ENCODE measurements at places on chromosomes 6 and 20.

DNA sequence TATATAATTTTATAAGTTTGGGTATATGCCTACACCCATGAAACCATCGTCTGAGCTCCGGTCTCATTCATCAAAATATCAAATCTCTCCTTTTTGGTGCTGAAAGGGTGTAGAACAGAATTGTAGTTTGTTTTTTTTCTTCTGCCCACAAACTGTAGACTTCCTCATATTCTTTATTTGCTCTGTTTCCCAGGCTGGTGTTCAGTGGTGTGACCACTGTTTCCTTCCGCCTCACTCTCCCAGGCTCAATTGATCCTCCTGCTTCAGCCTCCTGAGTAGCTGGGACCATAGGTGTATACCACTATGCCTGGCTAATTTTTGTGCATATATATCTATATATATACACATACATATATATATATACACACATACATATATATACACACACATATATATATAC, 139.6 kb upstream of the HCRTR2 start:
- no peak for DNase-seq

DNA sequence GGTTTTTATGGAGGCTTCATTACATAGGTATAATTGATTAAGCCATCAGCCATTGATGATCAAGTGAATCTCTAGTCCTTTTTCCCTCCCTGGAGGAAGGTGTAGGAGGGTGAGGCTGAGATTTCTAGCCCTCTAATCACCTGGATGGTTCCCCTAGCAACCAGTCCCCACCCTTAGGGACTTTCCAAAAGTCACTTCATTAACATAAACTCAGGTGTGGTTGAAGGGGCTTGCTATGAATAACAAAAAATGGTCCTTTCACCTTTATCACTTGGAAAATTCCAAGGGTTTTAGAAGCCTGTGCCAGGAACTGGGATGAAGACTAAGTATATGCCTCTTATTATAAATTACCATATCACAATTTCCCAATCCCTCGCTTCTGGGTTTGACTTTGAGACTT, 40.4 kb downstream of the SMPDL3A start:
- DNase-seq, result no peak

- DNase-seq, result no peak
These were observed 509.5 kb downstream of the CDH26 start for GRCh38 chr20:60467771-60468170.

GRCh38 chr6:135025775-135026174, 28.8 kb downstream of the HBS1L start:
- no peak for DNase-seq

DNA sequence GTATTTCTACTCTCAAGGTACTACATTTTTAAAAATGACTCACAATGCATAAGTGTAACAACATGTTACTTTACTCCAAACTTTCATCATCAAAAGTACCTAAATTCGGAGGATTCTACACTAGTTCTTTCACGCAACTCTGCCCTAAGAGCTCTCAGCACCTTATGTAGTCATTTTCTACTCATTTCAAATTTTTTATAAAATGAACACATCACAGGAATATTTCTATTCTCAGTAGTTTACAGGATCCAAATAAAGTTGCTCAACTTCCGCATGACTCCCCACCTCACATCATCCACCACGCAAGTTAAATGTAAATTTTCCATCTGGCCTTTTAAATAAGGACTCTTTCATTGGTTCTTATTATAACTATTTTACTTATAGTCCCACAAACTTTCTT, 344.9 kb upstream of the MANEA start:
- DNase-seq, result no peak

GRCh38 chr20:17499041-17499440, 32.1 kb downstream of the BFSP1 start:
- no peak for DNase-seq

- no peak for DNase-seq
These were observed 146.0 kb upstream of the RAB32 start for GRCh38 chr6:146397638-146398037.

GRCh38 chr6:56934876-56935275, 20.0 kb upstream of the BEND6 start:
- DNase-seq, result no peak

- DNase-seq, result no peak
These were observed 2.8 kb upstream of the CEP43 start for GRCh38 chr6:166996406-166996805.

- DNase-seq, result no peak
These were observed 251.6 kb downstream of the ADGB start for GRCh38 chr6:146850238-146850896.

DNA sequence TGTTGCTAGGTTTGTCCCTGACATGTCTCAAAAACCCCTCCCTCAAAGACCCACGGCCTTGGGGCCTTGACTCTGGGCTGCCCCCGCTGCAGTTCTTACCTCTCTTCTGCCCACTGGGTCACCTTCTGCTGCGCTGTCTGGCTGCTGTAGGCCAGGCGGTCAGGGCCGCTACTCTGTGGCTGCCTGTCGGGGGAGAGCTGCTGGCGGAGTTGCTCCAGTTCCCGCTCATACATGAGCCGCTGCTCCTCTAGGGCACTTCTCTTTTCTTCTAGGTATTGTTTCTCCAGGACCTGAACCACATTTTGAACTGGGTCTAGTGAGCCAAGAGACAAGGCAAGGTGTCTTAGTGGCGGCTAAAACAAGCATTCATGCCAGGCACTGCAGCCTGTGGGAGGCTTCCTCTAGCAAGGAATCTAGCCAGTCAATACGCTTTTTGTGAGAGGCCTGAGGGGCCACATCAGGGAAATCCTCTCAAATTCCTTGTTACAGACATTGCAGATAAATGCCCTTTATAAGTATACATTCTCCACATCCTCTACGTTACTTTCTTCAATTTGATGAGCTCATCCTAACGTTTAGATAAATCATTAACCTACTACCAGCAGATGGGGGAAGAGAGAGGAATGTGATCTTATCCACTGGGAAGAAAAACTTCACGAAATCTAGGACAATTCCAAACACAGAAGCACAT, 110.3 kb upstream of the NUP153 start:
- DNase-seq, result no peak

GRCh38 chr20:10005885-10006284, 28.9 kb upstream of the ANKEF1 start:
- DNase-seq, result no peak

- no peak for DNase-seq
These were observed 48.1 kb downstream of the SLC24A3 start for GRCh38 chr20:19260412-19261090.

DNA sequence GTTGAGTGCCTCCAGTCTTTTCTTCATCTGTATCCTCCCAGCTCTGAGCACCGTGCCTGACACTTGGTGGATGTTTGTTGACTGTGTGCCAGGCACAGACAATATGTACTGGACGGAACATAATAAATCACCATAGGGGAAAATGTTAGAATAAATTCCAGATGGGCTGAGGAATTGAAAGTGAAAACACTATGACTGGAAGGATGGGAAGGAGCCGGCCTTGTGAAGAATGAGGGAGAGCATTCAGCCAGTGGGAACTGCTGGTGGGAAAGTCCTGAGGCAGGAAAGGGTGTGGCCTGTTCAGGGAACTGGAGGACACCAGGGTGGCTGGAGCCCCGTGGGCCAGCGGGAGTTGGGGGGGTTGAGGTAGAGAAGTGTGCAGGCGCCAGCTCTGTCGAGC, 75.4 kb downstream of the MTHFD1L start:
- DNase-seq, result no peak

DNA sequence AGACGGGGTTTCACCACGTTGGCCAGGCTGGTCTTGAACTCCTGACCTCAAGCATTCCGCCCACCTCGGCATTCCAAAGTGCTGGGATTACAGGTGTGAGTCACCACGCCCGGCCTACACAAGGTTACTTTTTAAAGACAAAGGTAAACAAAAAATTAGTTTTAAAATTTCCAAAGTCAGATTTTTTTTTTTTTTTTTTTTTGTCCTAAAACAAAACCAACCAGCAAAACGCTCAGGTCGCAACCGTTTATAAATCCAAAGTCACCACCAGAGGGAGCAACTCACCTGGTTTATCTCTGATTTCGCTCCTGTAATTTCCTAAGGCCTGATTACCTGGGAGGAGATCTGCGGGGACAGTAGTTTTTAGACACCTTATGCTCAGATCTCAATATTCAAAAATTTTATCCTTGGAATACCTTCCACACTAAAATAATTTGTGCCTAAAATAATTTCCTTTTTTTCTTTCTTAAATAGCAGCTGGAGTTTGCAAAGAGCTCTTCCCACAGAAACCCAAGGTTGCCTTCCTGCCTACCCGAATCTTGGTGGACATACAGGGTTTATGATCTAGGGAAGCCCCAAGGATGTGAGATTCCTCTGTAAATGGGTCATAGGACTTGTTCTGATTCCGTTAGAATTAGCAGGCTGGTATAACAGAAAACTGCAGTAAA, 19.8 kb upstream of the TREM1 start:
- peak; percentile 12 for DNase-seq

DNA sequence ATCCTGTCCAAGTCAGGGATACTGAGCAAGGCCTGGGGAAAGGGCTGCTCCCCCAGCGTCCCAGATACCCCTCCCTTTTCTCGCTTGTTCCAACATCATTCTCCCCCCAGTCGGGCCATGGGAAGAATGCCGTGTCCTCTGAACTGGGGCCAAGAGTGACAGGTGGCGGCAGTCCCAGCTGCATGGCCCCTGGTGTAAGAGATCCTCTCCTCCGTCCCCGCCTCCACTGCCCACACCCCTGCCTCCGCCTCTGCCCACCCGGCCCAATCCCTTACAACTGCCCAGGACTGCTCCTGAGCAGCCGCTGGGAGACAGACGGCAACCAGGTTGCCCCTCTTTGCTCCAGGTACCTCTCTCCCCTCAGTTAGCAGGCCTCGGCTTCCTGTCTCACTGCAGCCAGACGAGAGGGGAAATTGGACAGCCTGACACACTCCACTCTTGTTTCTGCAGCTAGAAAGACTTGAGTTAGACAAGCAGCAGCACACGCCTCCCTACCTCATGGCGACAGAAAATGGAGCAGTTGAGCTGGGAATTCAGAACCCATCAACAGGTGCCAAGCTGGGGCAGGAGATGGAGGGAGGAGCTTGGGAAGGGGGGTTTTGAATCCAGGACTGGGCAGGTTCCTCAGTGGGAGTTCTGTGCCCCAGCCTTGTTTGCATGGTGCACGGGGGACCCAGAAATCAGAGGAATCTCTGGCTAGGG, at the start of gene MYLK2:
MYLK2 (plus strand) TSS at position 274 of the 702 bp plus-strand sequence; CDS start at position 499, 225 bp downstream.
- no peak for DNase-seq

- DNase-seq, result no peak
These were observed 768.4 kb downstream of the TFAP2A start for GRCh38 chr6:9646342-9647070.

GRCh38 chr20:60729135-60729900, 522.7 kb upstream of the CDH4 start:
- no peak for DNase-seq

GRCh38 chr6:99689916-99690685, 83.5 kb downstream of the PRDM13 start:
- no peak for DNase-seq

DNA sequence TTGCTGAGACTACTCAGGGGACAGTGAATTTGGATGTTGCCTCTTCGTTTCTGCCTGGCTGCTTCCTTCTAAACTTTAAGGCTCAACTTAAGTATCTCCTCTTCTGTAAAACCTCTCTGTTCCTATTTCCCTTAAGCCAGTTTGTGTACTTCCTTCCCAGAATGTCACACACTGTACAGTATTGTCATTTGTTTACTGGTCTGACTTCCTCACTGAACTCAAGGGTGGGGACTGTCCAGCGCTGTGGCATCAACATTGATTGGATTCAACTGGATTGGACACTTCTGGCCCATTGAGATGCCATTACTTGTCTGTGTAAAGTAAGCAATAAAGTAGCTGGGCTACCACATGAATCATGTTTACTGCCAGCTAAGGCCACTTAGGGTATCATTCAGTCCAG, 69.7 kb downstream of the ANKS1A start:
- DNase-seq, result no peak

Data from HS-27A (cell line).